ENCODE measurements at places on chromosomes 12 and 14.

DNA sequence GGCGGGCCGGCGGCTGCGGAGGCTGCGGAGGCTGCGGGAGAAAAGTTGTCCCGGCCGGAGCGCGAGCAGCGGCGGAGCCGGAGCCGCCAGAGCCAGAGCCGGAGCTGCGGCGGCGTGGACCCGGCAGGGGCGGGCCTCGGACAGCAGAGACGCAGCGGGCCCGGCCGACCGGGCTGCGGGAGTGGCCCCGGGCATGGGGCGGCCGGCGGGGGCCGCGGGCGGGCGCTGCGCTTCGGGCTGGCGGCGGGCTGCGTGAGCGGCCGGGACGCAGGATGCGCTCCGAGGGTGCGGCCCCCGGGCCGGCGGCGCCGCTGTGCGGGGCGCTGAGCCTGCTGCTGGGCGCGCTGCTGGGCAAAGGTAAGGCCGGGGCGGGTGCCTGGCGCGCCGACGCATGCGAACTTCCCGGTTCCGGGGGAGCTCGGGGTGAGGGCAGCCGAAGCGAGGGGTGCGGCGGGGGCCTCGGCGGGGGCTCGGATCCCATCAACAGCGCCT is at the start of gene TMEM132C:
Gene TMEM132C, plus strand, starts transcription at position 40 of the 492 bp plus-strand sequence. Its CDS starts 233 bp downstream, at position 273.
- no peak for DNase-seq

DNA sequence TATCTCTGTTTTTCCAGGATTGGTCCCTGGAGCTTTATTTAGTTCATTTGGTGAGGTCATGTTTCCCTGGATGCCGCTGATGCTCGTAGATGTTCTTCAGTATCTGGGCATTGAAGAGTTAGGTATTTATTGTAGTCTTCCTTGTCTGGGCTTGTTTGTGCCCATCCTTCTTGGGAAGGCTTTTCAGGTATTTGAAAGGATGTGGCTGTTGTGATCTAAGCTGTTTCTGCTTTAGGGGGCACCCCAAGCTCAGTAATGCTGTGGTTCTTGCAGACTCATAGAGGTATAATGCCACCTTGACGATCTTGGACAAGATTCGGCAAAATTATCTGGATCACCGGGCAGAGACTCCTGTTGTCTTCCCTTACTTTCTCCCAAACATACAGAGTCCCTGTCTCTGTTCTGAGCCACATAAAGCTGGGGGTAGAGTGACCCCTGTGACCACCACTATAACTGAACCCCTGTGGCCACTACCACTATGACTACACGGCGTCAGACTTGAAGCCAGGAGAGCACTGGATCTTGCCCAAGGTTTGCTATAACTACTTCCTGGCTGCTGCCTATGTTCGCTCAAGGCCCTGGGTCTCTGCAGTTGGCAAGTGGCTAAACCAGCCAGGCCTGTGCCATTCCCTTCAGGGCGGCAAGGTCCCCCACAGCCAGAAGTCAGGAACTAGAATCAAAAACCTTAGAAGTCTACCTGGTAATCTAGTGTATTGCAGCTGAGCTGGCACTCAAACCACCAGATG is 40.9 kb downstream of the FGD4 start:
- DNase-seq, result no peak

DNA sequence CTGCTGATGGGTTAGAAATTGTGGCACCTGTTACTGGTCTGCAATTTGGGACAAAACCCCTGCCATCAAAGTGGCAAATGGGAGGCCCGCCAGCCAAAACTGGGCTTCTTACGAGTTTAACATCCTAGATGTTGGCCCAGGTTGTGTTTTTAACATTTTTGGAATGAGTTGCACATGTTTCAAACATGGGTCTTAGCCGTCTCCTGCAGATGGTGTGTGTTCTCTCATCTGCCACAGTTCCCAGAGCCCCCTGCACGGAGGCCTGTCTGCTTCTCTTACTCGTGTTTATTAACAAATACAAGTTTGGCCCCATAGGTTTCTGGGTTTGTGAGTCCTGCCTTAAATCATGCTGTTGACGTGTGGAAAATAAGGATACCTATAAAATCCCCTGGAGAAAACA is 46.5 kb downstream of the CACNA2D4 start:
- DNase-seq, result no peak

- DNase-seq, result no peak
Observed at GRCh38 chr14:29462772-29463171, 464.9 kb downstream of the PRKD1 start.

GRCh38 chr12:120903412-120904196 is 554 bp downstream of the SPPL3 start:
- DNase-seq, result peak; percentile 35

DNA sequence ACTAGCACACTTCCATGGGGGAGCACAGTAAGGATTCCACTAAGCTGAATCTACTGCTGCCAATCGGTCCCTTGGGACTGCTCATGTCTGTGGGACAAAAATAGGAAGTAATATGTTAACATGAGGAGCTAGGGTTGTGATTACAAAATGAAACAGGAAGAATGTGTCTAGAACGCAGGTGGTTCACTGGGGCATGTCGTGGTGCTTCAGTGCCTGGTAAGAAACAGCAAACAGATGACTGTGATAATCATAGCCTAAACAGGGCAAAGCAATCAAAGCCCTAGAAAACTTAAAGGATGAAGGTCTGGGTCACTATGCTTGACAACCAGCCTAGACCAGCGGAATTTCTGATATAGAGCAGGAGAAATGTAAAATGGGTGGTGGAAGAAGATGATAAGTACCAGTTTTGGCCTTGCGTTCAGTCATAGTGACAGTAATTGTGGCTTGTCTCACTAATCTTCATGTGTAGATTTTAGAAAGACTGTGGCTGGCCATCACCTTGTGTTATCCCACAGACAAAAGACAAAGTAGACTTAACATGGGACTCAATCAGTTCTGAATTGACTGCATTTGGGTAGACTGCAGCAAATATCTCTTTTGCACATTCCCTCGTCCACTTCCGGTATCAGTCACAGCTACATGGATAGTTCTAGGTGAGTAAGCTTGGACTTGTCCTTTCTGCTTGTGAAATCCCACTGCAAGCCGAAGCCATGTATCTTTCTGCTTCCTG is 51.4 kb downstream of the WASHC3 start:
- no peak for DNase-seq

- peak; percentile 13 for DNase-seq
Observed at GRCh38 chr12:25935355-25936144, 22.9 kb upstream of the RASSF8 start.

DNA sequence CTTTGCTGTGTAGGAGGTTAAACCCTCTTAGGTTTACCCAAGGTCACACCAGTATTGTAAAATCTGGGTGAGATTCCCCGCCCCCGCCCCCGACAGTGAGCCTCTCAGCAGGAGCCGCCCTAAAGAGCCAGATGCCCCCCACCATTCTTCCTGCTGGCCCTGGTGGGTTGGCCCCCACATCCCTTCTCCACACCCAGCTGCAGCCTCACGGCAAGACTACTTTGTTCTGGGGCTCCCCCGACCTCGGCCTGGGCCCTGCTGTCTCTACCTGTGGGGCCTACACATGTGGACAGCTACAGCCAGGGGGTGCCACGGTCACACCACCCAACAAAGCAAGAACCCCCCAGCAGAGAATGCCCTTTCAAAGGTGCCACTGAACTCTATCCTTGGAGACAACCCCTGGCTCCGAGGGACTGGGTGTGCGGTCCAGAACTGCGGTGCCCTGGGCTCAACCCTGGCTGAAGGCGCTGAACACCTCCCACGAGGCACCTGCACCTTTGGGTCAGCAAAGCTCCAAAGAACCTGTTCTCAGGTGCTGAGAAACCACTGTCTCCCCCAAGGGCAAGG is 82.4 kb downstream of the WDR20 start:
- DNase-seq, result no peak

DNA sequence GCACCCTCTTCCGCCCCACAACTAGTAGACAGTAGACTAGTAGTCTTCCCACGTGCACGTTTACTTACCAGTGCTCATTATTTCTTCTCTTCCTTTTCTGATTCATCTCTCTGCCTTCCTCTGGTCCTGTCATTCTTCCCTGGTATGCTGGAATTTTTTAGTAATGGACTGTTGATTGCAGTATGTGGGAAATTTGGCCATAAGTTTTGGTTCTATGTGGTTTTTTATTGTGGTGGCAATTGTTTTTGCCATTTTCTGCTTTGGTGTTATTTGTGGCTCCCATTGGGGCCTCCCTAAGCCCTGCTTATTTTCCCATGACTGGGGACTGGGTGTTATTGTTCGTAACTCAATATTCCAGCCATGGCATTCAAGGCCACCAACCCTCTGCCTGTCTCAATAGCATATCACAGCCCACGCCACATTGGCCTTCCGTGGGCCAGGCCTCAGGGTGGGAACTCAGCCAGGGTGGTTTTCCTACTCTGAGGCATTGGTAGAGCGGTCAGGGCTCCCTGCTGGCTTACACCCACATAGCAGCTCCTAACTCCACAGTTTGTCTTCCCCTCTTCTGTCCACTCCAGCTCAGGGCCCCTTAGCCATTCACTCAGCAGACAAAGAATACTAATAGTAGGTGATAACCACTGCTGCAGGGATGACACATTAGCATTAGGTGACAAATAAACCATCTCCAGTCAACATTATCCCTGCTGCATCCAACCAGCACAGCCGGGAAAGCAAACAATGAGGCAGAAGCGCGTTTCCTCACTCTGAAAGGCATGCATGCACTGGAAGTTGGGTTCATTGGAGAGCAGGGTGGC is 321.5 kb downstream of the CACNA1C start:
- DNase-seq, result no peak

DNA sequence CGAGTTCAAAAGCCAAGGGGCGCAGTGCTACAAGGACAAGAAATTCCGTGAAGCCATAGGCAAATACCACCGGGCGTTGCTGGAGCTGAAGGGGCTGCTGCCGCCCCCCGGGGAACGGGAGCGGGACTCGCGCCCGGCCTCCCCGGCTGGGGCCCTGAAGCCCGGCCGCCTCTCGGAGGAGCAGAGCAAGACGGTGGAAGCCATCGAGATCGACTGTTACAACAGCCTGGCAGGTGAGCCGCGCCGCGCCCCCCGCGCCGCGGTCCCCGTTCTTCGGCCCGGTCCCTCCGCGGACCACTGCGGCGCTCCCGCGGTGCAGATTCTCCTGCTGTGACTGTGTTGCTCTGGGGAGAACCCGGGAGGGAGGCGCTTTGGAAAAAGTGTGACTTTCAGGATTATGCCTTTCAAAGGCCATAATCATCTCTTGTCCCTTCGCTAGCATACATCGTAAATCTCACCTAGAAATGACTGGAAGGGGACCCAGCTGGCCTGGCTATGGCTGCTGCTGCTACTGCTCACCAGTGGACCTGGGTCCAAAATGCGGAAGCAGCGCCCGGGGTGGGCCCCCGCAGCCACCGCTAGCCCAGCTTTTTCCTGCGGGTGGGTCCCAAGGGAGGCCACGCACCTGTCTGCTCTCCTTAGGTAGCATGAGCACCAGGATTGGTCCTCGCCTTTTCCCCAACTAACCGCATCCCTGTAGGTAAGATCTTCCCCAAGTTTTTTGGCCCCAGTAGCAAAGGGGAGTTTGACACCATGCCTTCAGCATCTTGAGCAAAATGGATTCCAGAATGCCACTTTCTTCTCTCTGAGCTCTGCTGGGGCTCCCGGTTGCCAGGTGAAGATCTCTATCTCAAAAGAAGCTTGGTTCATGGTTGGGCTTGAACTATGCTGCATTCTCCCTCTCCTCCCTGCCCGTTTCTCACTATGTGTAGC is 853 bp downstream of the TTC9 start:
- DNase-seq, result no peak

DNA sequence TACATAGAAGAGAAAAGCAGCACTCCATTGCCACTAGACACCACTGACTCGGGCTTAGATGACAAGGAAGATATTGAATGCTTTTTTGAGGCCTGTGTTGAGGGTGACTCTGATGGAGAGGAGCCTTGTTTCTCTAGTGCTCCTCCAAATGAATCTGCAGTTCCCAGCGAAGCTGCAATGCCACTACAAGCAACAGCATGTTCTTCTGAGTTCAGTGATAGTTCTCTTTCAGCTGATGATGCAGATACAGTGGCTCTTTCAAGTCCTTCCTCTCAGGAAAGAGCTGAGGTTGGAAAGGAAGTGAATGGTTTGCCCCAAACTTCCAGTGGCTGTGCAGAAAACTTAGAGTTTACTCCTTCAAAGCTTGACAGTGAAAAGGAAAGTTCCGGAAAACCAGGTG is 114.5 kb upstream of the NPAS3 start:
- no peak for DNase-seq

DNA sequence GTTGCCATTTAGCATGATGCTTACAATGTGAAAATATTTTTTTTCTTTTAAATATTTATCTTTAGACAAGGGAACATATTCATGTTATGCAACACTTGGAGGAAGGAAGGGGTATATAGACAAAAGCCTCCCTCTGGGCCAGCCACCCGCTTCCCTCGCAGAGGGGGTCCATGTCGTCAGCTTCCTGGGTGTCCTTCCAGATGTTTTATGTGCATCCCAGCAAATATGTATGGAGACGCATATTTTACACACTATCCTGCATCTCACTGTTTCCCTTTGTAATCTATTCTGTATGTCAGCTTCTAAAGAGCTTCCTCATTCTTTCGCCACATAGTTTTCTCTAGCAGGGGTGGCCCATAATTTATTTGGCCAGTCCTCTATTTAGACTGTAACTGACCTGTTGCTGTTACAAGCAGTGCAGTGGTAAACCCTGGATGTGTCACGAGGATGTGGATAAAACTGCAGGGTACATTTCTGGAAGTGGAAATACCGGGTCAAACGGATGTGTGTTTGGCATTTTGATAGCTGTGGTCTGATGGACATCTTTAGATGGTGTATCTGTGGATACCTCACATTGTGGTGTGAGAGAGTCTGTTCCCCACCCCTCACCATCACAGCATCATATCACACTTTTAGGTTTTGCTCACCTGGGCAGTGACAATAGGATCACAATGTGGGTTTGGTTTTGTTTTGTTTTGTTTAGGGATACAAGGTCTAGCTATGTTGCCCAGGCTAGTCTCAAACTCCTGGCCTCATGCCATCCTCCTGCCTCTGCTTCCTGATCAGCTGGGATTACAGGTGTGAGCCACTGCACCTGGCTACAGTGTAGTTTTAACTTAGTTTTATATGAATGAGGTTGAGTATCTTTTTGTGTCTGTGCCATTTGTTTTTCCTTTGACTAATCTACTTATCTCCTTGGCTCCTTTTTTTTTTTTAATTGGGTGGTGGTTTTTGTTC is 31.6 kb downstream of the FAM222A start:
- no peak for DNase-seq
